ENCODE measurements at places on chromosomes 16 and 17.

- no peak for DNase-seq
Measured at GRCh38 chr17:43547659-43548256, 1.6 kb upstream of the ETV4 start.

- no peak for DNase-seq
Measured at GRCh38 chr17:61294286-61294685, 105.4 kb upstream of the TBX2 start.

GRCh38 chr16:24713379-24713778 lies 16.1 kb upstream of the TNRC6A start:
- DNase-seq = no peak

DNA sequence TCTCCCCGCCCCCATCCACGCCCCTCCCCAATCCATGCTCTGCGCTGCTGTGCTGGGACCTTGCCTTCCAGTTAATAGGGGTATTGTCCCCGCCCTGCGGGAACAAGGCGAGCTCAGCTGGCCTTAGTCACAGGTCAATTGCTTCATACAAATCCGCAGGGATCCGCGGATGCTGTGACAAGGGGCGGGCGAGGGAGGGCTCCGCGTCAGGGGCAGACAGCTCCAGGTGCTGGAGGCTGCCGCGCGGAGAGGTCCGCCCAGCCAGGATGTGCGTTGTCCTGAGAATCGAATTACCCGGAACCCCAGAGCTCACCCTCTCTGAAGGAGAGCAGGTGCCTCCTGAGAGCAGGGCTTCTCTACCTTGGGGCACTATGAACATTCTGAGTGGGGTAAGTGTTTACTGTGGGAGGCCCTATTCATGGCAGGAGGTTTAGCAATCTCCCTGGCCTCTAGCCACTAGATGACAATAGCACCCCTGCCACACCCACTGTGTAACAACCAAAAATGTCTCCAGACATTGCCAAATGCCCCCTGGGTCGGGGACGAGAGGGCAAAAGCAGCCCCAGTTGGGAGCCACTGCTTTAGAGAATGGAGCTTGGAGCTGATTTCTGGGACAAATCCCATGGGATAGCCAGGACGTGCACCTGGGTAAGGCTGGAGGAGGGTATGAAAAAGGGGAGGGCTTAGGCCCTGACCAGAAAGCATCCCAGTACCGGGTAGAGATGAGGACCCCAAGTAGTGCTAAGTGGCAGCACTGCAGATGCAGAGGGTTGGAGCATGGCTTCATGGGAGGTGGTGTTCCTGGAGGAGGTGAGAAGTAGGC lies 138.2 kb downstream of the CYLD start:
- DNase-seq = peak; percentile 16

GRCh38 chr16:10970065-10970464 lies 25.7 kb downstream of the CLEC16A start:
- no peak for DNase-seq

DNA sequence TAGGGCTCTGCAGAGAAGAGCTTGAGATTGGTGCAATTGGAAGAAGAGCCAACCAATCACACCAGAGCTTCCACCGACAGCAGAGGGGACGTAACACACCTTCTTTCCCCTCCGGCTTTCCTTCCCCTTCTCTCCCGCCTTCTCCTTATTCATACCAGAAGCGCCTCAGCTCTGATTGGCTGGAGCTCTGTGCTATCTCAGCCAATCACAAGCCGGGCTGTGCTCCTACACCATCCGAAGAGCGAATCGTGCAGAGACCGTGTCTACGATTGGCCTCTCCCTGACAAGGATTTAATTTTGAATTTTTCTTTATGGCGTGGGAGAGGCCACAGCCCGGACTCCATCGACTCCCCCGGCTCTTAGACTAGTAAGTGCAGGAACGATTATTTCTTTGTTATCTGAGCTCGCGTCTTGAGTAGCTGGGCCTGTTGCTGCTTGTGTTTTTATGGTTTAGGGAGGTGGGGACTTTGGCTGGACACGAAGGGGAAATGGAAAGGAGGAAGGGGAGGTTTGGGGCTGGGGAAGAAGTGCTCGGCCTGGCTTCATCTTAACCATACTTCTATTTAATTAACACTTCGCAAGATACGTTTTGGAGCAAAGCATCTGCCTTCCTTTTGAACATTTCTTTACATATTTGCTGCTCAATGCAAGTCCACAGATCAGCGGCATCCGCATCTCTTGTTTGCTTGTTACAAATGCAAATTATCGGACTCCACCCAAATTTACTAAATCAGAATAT lies at the start of gene PRR11:
TSS of gene PRR11 (plus strand) at position 308 of the 739 bp plus-strand sequence. CDS start 14,007 bp downstream, outside the sequence.
- DNase-seq = peak; percentile 98

DNA sequence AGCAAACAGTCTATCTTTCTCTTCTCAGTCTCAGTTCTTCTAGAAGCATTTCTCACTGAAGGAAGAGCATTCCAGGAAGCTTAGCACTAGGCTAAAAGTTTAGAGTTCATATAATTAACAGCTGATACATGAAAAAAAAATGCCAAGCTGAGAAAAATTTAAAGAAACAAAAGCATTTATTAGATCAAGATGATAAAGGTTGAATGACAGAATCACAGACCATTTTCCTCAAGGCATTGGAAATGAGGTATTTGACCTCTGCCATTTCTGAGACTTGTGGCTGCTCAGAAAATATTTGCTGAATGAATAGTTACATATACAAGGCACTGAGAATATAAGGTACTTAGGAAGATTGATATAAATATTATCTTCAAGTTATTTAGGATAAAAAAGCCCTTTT lies 901.6 kb upstream of the GOT2 start:
- no peak for DNase-seq

- DNase-seq = no peak
Measured at GRCh38 chr17:47878203-47879027, 17.6 kb upstream of the SP2 start.

DNA sequence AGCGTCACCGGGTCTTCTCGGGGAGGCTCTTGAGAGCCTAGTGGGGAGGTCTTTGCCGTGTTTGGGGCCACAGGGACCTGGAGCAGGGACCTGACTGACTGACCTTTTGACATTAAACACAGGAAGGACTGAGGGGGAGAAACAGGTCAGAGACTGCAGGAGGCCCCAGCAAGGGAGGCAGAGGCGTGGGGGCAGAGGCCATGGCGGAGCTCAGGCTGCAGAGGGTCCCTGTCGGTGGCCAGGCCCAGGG lies 41.6 kb upstream of the GSE1 start:
- no peak for DNase-seq

DNA sequence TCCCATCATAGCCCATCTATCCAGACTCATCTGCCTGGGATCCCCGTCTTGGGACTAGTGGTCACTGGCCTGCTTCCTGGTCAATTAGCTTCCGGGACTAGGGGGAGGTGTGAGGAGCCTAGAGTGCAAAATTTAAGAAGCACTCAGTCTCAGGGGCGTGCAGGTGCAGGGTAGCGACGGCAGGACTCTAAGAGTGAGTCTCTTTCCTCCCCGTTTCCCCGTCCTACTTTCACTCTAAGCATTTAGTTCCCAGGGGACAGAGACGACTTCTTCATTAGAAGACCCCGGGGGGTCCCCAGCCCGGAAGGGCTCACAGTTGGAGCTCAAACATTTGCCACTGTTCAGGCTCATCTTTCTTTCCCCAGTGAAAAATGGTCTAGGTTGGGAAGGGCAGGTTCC lies 677 bp upstream of the ZNHIT3 start:
- no peak for DNase-seq

GRCh38 chr17:4811471-4811870 lies 4.5 kb downstream of the PLD2 start:
- no peak for DNase-seq

DNA sequence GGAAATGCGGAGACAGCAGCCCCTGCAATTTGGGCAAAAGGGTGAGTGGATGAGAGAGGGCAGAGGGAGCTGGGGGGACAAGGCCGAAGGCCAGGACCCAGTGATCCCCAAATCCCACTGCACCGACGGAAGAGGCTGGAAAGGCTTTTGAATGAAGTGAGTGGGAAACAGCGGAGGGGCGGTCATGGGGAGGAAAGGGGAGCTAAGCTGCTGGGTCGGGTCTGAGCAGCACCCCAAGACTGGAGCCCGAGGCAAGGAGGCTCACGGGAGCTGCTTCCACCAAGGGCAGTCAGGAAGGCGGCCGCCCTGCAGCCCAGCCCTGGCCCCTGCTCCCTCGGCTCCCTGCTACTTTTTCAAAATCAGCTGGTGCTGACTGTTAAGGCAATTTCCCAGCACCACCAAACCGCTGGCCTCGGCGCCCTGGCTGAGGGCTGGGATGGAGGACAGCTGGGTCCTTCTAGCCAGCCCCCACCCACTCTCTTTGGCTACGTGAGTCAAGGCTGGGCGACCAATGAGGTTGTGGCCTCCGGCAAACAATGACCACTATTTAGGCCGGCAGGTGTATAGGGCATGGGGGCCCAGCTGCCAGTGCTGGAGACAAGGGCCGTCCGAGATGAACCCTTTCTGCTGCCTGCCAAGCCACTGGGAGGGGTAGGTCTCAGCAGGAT lies 507 bp downstream of the SERPINF1 start:
- no peak for DNase-seq

DNA sequence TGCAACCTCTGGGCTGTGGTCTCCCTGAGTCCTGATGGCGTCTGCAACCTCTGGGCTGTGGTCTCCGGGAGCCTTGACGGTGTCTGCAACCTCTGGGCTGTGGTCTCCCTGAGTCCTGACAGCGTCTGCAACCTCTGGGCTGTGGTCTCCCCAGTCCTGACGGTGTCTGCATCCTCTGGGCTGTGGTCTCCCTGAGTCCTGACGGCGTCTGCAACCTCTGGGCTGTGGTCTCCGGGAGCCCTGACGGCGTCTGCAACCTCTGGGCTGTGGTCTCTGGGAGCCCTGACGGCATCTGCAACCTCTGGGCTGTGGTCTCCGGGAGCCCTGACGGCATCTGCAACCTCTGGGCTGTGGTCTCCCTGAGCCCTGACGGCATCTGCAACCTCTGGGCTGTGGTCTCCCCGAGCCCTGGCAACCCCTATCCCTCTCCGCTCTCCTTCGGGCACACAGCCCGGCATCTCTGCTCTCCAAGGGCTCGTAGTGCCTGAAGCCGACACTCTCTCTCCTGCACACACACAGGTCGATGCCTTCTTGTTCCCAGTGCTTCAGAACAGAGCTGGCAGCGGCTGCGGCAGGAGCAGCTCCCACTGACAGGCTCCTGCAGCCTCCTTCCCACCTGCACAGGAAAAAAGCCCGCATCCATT lies 45.6 kb downstream of the METRNL start:
- peak; percentile 48 for DNase-seq

DNA sequence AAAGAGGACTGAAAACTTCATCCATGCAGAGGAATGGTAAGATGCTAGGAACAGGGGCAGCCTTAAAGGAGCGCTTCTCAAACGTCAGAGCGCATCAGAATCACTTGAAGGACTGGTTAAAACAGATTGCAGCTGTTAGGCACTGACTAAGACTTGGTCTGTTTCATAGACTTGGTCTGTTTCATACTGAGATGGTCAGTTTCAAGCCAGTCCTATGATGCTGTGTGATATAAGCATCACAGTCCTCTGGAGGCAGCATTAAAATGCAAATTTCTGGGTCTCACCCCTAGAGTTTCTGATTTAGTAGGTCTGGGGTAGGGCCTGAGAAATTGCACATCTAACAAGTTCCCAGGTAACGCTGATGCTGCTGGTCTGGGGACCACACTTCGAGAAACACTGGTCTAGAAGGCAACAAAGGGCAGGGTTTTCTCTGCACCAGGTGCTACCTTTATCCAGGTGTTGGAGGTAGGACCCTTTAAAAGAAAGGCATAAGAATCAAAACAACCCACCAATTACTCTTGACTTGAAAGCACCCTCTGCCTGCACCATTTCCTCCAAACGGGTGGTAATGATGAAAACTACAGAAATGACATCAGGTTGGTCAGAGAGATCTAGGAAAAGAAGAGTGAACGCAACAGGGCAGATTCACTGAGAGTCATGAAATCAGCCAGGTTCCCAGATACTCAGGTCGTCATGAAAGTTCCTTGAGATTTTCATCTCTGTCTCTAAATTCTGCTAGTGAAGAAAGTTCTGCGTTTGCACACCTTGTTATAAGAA lies 95.0 kb upstream of the RCVRN start:
- no peak for DNase-seq

GRCh38 chr16:69084289-69084688 lies 21.2 kb upstream of the HAS3 start:
- no peak for DNase-seq

DNA sequence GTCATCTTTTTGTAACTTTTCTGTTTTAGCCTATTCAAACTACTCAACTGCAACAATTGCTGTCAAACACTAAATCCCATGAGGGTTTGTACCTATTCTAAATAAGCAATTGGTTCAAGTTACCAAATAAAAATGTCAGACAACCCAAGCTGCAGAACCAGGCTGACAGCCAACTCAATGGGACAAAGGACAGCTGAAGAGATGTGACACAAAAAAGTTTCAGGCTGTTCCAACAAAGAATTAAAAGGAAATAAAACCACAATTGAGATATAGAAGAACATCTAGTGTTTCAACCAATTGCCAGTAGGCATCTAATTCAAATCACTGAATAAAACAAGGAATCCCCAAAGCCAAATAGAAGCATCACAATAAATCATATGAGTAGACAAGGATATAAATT lies 49.3 kb downstream of the GRB7 start:
- no peak for DNase-seq

DNA sequence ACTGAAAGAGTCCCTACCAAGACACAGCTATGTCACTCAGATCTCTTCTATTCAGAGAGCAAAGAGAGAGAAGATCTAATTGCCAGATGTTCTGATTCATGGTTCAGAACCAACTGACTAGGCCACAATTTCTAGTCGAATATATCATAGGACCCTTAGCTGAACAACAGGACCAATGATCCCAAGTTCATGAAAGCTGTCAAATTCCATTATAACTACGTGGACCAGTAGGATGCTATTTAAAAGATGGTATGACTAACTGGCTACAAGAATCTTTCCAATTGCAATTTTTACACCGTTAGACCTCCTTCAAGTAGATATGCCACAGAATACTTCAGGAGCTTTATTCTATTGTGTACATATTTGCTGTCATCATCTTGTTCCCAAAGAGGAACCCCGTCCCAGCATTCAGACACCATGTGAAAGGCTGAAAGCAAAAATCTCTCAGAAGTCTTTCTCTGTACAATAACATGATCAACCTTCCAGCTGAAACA lies 26.0 kb downstream of the DCUN1D3 start:
- DNase-seq = no peak

DNA sequence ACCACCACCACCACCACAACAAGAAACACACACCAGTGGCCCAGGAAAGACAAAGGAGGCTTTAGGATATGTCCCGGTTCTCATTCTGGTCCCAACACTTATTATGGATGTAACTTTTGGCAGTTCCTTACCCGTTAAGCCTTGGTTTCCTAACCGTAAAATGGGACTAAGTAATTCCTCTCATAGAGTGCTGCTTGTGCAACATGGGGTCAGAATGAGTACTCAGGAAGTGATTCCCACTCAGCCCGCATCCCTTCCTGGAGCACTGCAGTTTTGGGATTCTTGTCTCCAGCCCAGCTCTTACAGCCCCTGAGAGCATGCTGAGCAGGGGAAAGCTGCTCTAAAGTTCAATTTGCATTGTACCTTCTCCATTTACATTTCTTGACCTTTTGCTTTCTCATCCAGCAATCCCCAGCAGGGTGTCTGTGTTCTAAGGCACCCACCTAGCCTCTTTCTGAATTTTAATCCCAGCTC lies 262.6 kb downstream of the PRKCA start:
- DNase-seq = no peak

GRCh38 chr16:87700406-87701077 lies 65.2 kb downstream of the KLHDC4 start:
- DNase-seq = peak; percentile 35

Data from activated CD8-positive, alpha-beta T cell treated with anti-CD3 and anti-CD28 coated beads, Interleukin-2, amount 10 ng/mL, durations not matched to agents 7 days and 5 days (primary cell).